ENCODE measurements at places on chromosomes 1 and 21. TPM values are rescaled to one million over a fixed set of nuclear protein-coding genes. Genes with fewer than 3 reads are reported as not detected.

DNA sequence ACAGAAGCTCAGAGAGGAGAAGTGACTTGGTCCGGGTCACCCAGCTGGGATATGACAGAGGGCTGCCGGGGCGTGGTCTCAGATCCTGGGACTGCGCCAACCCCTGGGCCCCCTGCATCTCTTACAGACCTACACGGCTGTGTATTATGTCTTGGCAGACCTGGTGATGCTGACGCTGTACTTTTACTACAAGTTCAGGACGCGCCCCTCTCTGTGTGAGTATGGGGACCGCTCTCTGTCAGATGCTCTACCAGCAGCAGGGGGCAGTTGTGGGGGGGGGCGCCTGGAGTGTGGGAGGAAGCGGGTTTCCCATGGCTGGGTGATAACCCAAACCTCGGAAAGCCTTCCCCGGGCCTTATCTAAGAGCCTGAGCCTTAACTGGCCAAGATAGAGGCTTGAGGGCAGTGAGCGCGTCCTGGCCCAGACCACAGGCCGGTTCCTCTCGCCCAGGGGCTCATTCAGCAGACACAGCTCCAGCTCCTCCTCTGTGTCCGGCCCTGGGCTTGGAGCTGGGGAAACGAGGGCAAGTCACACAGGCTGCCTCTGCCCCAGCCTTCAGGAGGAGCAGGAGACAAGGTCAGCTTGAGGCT, 13.3 kb downstream of the SLC66A1 start:
- DNase-seq, result no peak

DNA sequence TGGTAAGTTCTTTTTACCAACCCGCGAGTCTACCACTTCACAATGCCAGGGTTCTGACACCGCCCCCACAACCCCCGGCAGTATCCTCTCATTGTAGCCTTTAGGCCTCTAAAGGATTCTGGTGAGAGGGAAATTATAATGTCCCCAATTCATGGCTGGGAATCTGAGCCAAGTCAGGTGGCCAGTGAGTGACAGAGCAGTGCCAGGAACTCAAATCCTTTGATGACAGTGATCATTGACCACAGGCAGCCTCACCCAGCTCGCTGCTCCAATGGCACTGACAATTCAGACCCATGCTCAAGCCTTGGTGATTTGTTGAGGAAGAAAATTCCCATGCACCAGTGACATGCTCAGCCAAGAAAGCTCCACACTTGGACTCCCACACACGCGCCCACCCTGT, 63.4 kb upstream of the CSF1 start:
- DNase-seq, result no peak

DNA sequence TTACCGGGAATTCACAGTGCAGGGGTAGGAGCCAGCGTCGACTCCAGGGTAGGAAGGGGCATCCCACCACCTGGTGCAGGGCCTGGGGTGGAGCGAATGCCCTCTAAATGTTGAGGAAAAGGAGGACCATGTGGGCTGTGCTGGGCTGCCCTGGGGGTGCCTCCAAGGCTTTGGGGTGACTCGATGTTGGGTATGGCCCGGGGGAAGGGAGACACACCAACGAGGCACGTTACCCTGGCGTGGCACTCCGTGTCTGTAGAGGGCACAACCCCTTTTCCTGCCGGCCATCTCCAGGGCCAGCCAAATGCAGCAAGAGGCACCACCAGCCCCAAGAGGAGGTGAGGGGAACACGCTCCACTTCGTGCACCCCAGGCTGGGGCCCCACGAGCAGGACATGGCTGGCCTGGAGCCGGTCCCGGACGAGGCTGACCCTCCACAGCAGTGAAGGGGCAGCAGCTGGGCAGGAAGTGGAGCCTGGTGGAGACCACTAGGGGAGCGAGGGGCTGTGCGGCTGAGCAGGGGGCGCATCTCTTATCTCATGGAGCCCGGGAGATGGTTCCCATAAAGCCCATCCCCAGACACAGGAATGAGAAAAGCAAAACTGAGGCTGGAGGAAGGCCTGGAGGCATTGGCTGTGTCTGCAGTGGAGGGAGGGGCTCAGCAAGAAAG, 11.2 kb downstream of the ACTRT2 start:
- no peak for DNase-seq

Gene ST6GALNAC5
- 1.1 TPM for total RNA-seq

Data from ureter (tissue), 1 donor.